ENCODE measurements at places on chromosomes 1 and 21.

GRCh38 chr1:223771814-223772770 is 59.8 kb downstream of the CAPN2 start:
- peaks cover 15% of the 10 kb centered on the region for H3K36me3 ChIP-seq
- H3K4me3 ChIP-seq, result no peak overlapping the region
- DNase-seq, result peak; percentile 30
- peaks cover 5% of the 10 kb centered on the region for H3K4me1 ChIP-seq
- H3K27me3 ChIP-seq, result no peaks in the 10 kb centered on the region
- no peak overlapping the region for H3K27ac ChIP-seq

GRCh38 chr1:200029035-200029821 is 1.7 kb downstream of the NR5A2 start:
- H3K36me3 ChIP-seq, result no peaks in the 10 kb centered on the region
- H3K27ac ChIP-seq, result peak overlapping the region; percentile 95
- DNase-seq, result peak; percentile 82
- H3K4me3 ChIP-seq, result peak overlapping the region; percentile 65

GRCh38 chr1:20361805-20362381 is 71.2 kb downstream of the VWA5B1 start:
- H3K4me1 ChIP-seq, result peaks cover 44% of the 10 kb centered on the region
- H3K4me3 ChIP-seq, result no peak overlapping the region
- no peaks in the 10 kb centered on the region for H3K27me3 ChIP-seq
- H3K27ac ChIP-seq, result no peak overlapping the region
- H3K36me3 ChIP-seq, result no peaks in the 10 kb centered on the region

- H3K4me1 ChIP-seq, result no peaks in the 10 kb centered on the region
- no peaks in the 10 kb centered on the region for H3K27me3 ChIP-seq
- DNase-seq, result no peak
Observed at GRCh38 chr1:22978299-22978698, 5.6 kb upstream of the LACTBL1 start.

DNA sequence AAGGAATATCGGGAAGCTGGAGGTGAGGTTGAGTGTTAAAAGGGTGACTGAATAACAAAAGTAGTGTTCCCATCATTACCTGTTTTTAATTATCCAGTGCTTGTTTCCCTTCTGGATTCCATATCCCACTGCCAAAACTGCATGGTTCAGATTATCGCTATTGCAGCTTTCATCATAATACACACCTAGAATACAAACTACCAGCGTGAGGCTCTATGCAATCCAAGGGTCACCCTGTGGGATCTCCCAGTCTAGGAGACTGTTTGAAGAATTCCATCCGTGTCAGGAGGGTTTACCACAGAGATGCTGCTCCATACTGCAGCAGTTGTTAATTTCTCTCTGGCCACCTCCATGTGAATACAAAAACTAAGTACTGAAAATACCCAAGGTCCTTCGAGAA is 9.0 kb downstream of the CTSK start:
- H3K27ac ChIP-seq, result no peak overlapping the region
- no peaks in the 10 kb centered on the region for H3K27me3 ChIP-seq
- no peaks in the 10 kb centered on the region for H3K4me1 ChIP-seq
- DNase-seq, result no peak

- H3K27ac ChIP-seq, result no peak overlapping the region
- peaks cover 18% of the 10 kb centered on the region for H3K4me1 ChIP-seq
- H3K36me3 ChIP-seq, result no peaks in the 10 kb centered on the region
- no peaks in the 10 kb centered on the region for H3K27me3 ChIP-seq
Observed at GRCh38 chr1:20632386-20632785, 872 bp upstream of the PINK1 start.

GRCh38 chr1:18480315-18481189 is at the start of gene KLHDC7A:
TSS of gene KLHDC7A (plus strand) at chr1:18480930. CDS start at chr1:18480982, 52 bp downstream.
- H3K27ac ChIP-seq, result peak within 1 kb of the TSS; percentile 60
- H3K27me3 ChIP-seq, result no peaks in the 10 kb centered on the region
- H3K4me3 ChIP-seq, result no peak within 1 kb of the TSS
- DNase-seq, result peak; percentile 82
- H3K4me1 ChIP-seq, result peaks cover 44% of the 10 kb centered on the region
- no peaks in the 10 kb centered on the region for H3K36me3 ChIP-seq

All from body of pancreas (tissue), 4 donors.